Smooth muscle cell of the brain vasculature (primary cell): ENCODE measurements at places on chromosomes 11 and 22.

- DNase-seq = no peak
These were observed 4.5 kb downstream of the MYEOV start for GRCh38 chr11:69298267-69299022.

GRCh38 chr11:5550440-5551095 is 2.2 kb upstream of the OR52H1 start:
- DNase-seq = no peak

- no peak for DNase-seq
These were observed at the start of gene SYT9 for GRCh38 chr11:7251836-7252682. Gene SYT9, plus strand, starts transcription at chr11:7251904. Its CDS starts 283 bp downstream, at chr11:7252187.

- DNase-seq = no peak
These were observed 2.2 kb upstream of the RFPL2 start for GRCh38 chr22:32206774-32207758.

- no peak for DNase-seq
These were observed 115.7 kb downstream of the ABTB2 start for GRCh38 chr11:34242037-34242625.

DNA sequence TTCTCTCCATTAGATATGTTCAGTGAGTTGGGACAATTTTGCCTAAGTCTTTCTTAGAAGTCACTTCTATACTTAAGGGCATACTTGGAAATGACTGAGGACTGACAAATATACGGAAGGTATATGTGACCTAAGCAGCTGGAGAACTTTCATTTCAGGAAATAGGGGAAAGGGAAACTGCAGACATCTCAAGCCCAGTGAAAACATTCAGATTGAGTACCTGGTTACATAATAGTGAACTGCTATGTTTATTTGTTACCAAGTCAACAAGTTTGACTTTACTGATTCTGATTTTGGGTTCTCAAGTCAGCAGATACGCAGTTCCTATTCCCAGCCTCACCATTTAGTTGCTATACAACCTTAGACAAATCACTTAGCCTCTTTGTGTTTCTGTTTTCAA is 1173.9 kb downstream of the LRRC4C start:
- no peak for DNase-seq

DNA sequence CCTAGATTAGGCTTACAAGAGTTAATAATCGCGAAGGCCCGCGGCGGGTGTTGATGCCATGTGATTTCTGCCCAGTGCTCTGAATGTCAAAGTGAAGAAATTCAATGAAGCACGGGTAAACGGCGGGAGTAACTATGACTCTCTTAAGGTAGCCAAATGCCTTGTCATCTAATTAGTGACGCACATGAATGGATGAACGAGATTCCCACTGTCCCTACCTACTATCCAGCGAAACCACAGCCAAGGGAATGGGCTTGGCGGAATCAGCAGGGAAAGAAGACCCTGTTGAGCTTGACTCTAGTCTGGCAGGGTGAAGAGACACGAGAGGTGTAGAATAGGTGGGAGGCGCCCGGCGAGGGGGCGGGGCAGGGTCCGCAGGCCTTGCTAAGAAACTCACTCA is 65.5 kb downstream of the AAMDC start:
- DNase-seq = no peak

DNA sequence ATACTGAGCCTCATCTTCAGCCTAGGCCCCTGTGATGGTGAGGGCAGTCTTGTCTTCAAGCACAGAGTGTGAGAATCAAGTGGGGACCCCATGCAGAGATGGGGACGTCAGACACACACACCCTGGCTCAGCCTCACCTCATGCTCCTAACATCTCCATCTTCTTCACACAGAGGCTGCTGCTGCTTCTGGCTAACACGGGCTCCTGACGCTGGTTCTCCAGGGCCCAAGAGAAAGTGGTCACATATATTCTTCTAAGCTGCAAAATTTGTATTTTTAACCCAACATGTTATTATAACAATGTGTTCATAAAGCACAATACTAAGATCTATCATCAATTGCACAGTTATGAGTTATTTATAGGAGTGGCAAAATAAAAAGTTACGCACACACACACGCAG is 101.2 kb downstream of the VPREB1 start:
- DNase-seq = no peak

DNA sequence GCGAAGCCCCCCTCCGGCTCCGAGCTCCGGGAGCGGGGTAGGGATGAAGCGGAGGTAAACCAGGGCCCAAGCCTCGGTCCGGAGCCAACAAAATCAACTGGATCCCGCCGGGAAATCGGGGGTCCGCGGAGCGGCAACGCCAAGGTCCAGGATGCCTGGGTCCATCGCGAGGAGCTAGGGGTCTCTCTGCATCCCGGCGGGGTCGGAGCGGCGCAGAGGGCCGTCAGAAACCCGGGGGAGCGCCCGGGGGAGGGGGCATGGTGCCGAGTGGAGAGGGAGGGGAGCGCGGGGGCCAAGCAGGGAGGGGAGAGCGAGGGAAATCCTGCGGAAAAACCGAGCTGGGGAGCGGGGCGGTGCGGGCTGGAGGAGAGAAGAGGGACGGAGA is 51.8 kb downstream of the SLC22A12 start:
- no peak for DNase-seq

DNA sequence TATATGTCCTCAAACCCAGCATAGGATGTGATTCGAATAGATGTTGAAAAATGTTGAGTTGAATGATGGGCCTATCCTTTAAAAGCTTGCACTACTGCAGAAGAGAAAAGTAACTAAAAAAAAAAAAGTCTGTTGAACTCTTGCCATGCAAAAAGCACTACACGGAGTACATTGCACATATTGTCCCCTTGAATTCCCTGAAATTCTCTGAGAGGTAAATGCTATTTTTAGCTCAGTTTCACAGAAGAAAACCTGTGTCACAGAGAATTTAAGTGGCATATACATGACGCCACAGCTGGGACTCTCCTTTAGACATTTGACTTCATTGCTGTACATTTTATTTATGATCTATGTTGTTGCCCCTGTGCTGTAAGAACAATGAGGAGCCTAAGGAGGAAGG is 583.8 kb downstream of the SOX6 start:
- DNase-seq = no peak

- DNase-seq = no peak
These were observed 21.5 kb upstream of the POU2AF1 start for GRCh38 chr11:111400595-111400994.

DNA sequence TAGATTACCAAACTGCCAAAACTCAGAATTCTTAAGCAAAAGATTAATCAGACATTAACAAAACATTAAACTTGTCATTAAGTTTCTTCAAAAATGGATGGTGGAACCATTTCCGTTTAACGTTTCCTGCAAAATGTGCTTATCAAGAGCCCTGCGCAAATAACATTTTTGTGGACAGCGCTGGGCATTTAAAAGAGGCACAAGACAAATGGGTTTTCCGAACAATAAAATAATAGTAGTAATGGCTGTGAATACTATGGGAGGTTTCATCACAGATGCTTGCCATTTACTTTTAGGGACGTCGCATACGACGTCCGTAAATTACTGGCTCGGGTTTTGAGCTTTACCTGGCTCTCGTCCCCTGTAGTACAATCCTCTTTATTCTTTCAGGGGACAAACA is 1.1 kb downstream of the NPAT start:
- DNase-seq = no peak

DNA sequence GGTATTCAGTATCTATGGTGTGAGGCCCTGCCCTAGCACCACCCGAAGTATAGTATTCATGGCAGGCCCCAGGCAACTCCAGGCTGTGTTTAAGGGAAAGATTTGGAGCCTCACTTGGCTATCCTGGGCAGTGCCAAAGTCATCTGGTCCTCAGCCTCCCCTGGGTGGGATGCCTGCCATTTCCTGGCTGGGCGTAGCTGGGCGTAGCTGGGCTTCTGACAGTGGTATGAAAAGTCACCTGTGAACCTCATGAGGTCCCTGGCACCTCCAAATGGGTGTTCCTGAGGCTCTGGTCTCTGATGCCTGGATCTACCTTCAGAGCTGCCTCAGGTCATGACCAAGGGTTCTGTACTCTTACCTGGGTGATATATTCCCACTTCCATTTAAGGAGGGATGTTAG is 113.0 kb upstream of the PARVA start:
- DNase-seq = no peak

GRCh38 chr22:49048591-49048990 is 779.1 kb downstream of the BRD1 start:
- DNase-seq = no peak

DNA sequence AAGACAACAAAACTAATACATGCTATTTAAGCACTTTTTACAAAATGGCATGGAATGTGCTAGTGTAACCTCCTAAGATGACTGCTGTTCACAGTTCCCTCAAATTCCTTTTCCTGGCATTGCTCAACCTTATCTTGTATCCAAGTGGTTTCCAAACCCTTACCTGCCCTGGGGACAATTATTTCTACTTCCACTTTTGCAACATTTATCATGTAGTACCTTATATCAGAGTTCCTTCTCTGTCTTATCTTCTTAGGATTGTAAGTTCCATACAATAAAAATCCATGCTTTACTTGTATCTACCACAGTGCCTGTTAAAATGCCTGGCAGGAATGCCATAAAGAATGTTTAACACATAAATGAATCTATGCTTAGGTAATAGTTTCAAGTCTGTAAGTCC is 109.2 kb upstream of the MTMR2 start:
- DNase-seq = no peak

DNA sequence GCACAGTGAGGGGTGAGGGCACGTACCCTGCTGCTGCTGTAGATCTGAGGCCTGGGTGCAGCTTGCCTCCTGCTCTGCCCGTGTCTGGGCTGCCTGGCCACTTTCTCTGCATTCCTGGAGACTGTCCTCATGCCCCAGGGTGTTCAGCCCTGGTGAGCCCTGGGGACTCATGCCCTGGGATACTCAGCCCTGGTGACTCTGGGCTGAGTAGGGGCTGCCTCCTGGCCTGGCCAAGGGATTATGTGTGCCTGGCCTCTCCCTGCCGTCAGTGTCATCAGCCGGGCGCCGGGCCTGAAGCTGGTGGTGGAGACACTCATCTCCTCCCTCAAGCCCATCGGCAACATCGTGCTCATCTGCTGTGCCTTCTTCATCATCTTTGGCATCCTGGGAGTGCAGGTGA is 94.7 kb downstream of the CACNA1I start:
- DNase-seq = no peak

GRCh38 chr22:31829505-31829904 is 75.7 kb downstream of the DEPDC5 start:
- DNase-seq = peak; percentile 51

GRCh38 chr11:112485280-112485679 is 224.6 kb upstream of the PLET1 start:
- DNase-seq = no peak

GRCh38 chr11:1083621-1084551 is 9.2 kb downstream of the MUC2 start:
- no peak for DNase-seq

GRCh38 chr11:2095198-2095520 is 44.0 kb downstream of the IGF2 start:
- no peak for DNase-seq

DNA sequence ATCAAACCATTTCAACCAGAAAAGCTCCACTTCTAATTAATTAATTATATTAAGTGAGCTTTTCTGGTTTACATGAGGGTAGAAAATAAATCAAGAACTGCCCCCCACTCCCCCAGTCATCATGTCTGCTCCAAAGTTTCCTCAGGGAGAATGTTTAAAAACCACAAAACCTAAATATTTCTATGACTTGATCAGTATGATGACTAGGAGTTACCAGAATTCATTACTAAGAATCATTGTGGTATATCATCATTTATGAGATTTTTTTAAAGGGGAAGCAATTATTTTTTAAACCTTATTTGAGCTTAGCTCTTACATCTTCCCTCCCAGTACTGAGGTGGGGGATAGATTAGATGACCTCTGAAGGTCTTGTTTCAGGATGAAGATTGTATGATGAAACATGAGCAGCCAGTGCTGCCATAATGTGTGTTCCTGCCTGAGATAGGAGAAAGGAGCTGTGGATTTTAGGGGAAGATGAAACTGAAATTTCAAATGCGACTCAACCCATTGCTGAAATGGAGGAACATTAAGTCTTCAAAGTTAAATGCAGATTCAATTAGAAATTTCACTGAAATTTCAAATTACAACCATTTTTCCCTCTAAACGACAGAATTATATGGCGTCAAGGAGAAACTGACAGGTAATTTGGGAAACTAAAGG is 401.3 kb upstream of the CADM1 start:
- no peak for DNase-seq

DNA sequence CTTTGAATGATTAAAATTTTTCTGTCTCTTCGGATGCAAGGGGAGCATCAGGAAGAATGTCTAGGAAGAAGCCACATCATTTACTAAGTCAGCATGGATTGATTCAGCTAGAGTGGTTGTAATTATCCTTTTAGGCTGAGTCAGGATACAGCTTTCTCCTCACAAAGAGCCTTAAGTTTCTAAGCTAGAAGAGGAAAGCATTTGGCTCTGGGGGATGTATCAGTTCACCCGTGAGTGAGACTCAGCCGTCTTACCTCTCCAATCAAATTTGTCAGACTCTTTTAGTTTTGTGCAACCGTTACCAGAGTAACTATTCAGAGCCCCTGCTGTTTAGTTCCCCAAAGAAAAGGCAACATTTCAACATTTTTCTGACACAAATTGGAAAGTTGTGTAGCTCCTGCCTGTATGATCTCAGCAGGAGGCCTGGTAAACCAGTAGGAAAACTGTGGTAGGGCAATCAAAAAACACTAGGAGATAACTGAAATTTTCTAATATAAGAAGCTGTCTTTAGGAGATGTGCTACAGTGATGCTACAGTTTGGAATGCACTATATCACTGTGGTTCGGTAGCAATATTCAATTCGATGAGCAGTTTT is 432.4 kb upstream of the LUZP2 start:
- DNase-seq = no peak

DNA sequence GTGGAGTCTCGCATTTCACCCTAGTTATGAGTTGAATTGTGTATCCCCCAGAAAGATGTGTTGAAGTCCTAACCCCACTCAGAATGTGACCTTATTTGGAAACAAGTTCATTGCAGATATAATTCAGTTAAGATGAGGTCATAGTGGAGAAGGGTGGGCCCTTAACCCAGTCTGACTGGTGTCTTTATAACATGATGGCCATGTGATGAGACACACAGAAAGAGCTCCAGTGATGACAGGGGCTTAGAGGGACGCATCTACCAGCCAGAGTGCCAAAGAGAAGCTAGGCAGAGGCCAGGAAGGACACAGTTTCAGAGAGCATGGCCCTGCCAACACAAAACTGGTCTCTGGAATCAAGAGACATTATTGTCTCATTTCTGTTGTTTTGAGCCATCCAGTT is 50.3 kb downstream of the LARGE1 start:
- no peak for DNase-seq

DNA sequence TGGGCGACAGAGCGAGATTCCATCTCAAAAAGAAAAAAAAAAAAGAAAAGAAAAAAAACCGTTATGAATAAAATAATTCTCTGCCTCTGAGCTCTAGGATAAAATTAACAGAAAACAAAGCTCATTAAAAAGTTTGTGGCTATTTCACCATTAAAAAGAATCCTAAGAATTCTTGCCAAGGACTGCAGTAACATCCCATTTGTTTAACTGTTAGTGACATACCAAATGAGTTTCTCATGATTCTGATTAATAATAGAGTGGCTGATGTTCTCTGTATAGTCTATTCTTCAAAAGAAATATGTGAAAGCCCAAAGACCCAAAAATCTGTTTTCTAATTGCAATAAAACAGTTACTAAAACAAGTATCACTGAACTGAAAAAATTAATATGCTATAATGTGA is 19.7 kb downstream of the CLNS1A start:
- no peak for DNase-seq

GRCh38 chr11:131108760-131109159 is 192.5 kb upstream of the SNX19 start:
- DNase-seq = no peak
